Amniotic stem cell (primary cell): ENCODE measurements at places on chromosomes 11 and 22.

- DNase-seq: no peak
These were observed 8.3 kb downstream of the SEC14L6 start for GRCh38 chr22:30538280-30538679.

DNA sequence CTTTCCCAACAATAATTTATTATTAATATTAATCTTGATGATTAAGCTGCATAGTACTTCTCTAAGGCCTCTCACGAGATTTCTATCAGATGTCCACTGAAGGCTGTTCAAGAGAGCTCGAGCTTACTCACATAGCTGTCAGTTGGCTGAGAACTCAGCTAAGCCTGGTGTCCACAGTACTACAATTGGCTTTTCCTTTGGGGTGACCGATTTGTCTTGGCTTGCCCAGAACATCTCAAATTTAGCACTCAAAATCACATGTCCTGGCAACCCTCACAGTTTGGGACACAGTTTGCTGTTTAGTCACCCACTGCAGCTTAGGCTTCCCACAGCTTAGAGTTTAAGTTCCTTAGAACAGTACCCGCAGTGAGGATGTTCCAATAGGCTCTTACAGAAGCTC, 96.5 kb downstream of the LUZP2 start:
- no peak for DNase-seq

DNA sequence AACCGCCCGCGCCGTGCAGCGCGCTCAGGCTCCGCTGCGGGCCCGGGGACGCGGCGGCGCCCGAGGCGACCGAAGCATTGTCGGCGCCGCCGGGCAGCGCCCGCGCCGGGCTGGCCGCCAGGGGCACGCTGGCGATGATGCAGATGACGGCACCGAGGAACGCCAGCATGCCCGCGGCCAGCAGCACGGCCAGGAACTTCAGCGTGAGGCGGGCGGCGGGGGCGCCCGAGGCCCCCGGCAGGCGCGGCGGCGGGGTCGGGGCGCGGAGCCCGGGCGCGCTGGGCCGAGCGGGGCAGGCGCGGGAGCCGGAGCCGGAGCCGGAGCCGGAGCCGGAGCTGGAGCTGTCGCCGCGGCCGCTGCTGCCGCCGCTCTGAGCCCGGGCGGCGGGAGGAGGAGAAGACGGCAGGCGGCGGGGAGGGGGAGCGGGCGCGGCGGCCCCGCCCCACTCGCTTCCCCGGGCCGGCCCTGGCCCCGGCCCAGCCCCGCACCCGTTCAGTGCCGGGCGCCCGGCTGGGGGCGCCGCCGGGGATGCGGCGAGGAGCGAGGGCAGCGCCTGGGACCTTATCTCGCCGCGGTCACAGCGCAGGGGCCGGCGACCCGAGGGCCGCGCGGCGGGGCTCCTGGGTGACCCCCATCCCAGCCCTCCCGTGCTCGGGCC, at the start of gene NPTXR:
TSS of gene NPTXR (minus strand) at position 372 of the 658 bp plus-strand sequence.
- DNase-seq: peak; percentile 26

DNA sequence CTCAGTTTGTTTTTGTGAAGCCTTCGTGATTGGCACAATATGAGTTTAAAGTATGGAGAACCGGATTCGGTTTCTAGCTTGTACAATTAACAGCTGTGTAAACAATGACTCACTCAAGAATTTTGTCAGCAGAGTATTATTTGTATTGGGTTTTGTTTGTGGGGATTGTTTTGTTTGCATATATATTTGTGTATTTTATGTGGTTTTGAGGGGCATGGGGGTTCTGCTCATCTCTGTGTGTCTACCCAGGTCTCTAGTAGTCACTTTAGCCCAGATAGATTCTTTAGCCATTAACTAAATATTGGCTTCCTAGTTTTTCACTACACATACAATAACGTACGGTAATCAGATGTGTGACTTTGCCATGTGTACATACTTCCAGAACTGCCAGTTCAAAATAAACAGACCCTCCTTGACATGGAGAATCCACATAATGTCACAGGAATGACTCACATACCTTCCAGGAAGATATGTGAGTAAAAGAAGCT, 7.5 kb upstream of the MS4A7 start:
- no peak for DNase-seq

- no peak for DNase-seq
These were observed 18.9 kb downstream of the TRMU start for GRCh38 chr22:46354176-46354992.

DNA sequence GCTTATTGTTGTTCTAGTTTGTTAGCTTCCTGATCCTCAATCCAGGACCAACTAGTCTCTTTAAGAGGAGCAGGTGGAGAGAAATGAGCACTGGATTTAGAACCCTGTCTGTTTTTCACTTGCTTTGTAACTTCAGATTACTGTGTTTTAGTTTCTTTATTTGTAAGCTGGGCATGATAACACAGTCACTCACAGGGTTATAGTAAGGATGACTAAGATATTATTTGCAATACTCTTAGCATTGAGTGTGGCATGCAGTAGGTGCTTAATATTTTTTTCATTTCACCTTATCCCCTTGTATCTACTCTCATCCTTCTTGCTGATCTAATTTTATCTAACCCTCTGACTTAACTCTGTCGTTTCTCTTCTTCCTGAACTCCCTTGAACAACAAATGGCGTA, 33.8 kb downstream of the DNHD1 start:
- DNase-seq: no peak

DNA sequence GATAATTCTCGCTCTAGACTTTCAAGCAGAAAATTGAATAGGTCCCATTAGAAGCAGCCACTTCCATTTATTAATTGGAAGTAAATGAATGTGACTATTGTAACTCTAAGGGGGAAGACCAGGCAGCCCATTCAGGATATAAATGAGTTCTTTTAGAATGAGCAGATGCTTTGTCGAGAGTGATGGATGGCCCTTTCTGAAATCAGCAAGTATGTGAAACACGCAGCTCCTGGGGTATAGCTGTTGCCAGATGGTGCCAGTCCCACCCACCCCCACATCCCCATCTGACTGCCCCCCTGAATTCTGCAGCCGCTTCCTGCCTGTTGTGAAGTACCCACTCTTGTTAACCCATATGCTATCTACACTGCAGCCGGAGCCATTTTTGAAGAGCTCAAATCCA, 3.7 kb downstream of the SLC15A3 start:
- no peak for DNase-seq

DNA sequence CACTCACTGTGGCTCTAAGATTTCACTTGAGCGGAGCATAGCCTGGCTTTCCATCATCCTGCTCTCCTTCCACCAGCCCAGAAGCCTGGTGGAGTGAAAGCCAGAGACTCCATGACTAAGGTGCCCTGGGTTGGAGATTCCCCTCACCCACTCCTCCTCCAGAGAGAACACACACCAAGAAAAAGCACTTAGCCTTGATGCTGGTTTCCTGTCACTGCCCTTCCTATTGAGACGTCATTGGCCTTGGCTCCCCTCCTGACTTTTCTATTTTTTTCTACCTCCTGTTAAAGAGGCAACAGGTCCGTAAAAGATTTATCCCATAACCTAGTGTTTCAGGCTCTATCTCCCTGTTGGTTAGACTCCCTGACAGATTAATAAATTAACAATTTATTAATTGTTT, 38.5 kb upstream of the APLNR start:
- no peak for DNase-seq

GRCh38 chr11:68658661-68659060, 25.7 kb upstream of the GAL start:
- no peak for DNase-seq

- no peak for DNase-seq
These were observed 125.5 kb downstream of the FBXO7 start for GRCh38 chr22:32600147-32600546.

- DNase-seq: no peak
These were observed 9.9 kb downstream of the UCP3 start for GRCh38 chr11:73998846-73999575.

GRCh38 chr11:18590571-18590970, 2.0 kb upstream of the UEVLD start:
- DNase-seq: no peak

GRCh38 chr11:83249972-83250593, 36.1 kb downstream of the CCDC90B start:
- DNase-seq: peak; percentile 3

DNA sequence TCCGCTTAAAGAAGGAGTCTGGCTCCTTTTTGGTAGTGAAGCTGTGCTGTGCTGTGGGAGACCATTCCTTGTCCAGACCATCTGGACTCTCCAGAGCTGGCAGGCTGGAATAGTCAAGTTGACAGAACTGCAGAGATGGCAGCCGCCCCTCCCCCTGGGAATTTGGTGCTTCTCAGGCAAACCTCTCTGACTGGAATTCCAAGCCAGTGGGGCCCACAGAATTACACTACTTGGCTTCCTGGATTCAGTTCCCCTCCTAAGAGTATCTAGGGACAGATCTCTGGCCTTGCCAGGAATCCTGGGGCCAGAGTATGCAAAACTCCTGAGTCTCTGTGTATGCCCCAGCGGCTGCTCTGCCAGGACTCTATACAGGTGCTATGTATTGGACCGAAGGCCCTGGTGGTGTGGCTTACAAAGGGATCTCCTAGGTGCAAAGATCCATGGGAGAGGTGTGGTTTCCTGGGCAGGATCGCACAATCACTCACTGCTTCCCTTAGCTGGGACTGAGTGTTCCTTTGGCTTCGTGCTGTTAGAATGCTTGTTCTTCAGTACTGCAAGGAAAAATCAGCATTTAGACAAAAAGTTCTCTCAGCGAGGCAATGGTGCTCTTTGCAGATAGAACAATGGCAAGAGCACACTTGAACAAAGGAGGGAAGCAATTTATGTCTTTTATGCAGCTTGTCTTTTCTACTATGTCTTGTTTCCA, 86.8 kb downstream of the PRMT3 start:
- no peak for DNase-seq

DNA sequence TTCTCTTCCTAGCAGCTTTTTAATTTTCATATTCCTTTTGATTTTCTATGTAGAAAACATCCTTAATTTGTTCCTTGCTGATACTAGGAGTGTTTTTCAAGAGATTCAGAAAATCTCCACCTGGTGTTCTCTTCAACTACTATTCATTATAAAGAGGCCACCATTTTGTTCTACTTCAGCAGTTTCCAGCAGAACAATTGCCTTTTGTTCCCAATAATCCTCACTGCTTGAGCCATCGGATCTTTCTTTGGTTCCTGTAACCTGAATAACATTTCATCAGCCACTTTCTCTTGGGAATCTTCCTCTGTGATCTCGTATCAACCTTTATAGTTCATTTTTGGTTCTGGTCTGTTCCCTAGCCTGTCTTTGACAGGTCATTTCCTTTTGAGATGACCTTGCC, 1.8 kb upstream of the OR10A5 start:
- no peak for DNase-seq

DNA sequence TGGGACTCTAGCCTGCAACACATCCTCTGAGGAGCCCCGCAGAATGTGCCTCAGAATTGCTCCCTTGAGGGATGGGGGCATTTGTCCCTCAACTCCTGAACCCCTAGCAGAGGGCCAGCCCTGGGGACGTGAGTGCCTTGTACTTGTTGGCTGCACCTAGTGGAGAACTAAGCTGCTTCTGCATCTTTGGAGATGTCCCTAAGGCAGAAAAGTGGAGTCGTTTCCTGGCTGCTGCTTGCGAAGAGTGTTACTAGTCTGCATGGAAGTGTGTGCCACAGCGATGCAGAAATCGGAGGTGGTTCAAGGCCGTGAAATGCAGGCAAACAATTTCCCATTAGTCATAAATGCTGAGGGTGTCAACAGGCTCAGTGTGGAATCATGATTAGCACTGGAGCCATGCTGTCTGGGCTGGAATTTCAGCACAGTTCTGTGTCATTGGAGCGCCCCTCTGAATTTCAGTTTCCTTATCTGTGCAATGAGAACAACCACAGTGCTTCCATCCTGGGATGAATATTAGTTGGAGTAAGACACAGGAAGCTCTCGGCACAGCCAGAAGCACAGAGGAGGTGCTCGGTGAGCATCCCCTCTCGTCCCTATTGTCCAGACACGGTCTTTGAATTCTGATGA, 56.5 kb downstream of the MIAT start:
- no peak for DNase-seq

DNA sequence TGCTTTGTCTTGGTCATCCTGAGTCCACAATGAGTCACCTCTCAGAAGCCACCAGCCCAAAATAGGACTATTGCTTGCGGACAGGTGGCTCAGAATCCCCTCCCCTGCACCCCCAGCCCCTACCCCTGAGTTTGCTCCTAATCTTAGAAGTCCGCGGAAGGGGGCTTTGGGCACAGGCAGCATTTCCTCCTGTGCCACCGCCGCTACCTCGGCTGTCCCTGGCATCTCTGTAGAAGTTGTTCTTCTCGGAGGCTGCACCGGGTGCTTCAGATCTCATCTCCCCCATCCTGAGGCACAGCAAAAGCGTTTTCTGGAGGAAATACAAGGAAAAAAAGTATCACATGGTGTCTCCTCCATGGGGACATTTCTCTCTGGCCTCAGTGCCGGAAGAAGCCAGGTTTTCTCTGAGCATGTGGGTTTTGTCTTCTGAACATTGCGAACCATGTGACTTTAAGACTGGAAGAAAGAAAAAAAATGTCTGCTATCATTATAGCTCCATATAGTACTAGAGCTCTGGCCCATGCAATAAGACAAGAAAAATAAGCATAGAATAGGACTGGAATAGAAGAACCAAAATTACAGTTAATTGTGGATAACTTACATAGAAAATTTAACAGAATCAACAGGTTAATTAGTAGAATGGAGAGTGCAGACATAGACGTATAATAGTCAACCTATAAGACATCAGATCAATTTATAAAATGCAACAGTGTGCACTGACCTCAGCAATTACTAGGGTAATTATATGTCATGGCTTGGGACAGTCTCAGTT, 63.2 kb downstream of the SHISAL1 start:
- DNase-seq: no peak

- no peak for DNase-seq
These were observed 7.9 kb upstream of the C11orf24 start for GRCh38 chr11:68279676-68280075.

DNA sequence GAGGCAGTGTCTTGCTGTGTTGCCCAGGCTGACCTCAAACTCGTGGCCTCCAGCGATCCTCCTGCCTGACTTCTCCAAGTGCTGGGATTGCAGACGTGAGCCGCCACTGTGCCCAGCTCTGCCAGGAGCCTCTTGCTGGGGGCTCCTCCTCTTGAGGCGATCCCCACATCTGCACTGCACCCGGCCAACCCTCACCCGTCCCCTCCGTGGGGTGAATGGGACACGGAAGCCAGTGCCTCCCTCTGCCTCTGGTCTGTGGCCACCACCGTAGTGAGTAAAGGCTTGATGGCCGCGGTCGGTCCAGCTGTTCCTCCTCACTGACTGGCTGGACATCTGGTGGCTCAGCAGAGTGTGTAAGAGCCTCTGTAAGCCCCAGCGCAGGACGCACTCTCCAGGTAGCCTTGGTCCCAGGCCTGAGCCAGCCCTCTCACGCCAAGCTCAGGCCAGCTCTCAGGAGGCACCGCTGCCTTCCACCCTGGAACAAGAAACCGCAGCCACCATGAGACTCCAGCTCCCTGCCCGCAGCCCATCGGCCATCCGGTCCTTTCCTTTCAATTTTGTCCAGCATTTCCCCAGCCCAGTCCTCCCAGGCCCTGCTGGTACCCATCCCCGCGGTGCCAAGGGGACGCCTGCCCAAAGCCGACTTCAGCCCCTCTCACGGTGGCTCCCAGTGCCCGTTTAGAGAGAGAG, 100.3 kb downstream of the BRD1 start:
- no peak for DNase-seq

- DNase-seq: no peak
These were observed 24.4 kb upstream of the PSMA1 start for GRCh38 chr11:14544611-14545010.

- no peak for DNase-seq
These were observed 16.6 kb downstream of the CRELD2 start for GRCh38 chr22:49934891-49935557.
